SJSA1 (cell line): ENCODE measurements at places on chromosomes 2 and 18. TPM values are rescaled to one million over a fixed set of nuclear protein-coding genes. Genes with fewer than 3 reads are reported as not detected.

Gene SLC19A3
- total RNA-seq = not detected in 2 replicates

Gene DNAH6
- 0.58 and 1.1 TPM in 2 replicates for total RNA-seq

Gene SGPP2
- not detected in 2 replicates for total RNA-seq

Gene NPHP1
- 0.25 and 6.8 TPM in 2 replicates for total RNA-seq

Gene PSMA8
- not detected in 2 replicates for total RNA-seq

Gene CLEC4F
- not detected in 2 replicates for total RNA-seq
